Stimulated activated CD8-positive, alpha-beta memory T cell treated with anti-CD3 and anti-CD28 coated beads, Interleukin-7, amount 100 ng/mL, for 1 hour (primary cell): ENCODE measurements at places on chromosomes 5 and 9.

- DNase-seq, result no peak
These were observed 281.0 kb upstream of the TNC start for GRCh38 chr9:115398996-115399395.

DNA sequence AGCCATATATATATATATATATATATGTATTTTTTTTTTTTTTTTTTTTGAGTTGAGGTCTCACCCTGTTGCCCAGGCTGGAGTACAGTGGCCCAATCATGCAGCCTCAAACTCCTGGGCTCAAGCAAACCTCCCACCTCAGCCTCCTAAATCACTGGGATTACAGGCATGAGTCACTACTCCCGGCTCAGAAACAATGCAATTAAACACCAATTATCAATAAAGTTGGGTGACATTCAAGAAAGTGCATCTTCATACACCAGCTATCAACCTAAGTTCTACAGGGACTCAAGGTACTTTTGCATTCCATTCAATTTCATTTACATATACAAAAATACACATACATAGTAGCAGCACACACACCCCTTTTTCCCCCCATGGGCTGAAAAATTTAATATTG, 7.6 kb downstream of the FAM13B start:
- no peak for DNase-seq

- DNase-seq, result no peak
These were observed 81.2 kb upstream of the MIER3 start for GRCh38 chr5:57033103-57033502.

DNA sequence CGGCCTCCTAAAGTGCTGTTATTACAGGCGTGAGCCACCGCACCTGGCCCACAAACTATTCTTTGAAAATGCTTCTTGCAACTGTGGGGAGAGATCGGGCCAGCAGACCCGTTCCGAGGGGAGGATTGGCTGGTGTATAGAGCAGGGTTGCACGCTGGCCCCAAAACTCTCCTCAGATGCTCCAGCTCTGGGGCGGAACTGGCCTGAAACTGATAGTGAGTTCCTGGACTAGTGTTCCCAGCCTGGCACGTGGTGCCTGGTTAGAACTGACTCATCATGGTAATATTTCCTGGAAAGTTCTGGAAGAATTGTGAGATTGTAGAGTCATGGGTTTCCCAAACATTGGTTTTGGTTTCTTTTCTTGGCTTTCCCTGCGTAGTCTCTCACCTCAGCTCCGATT, 120.5 kb downstream of the FBXL7 start:
- no peak for DNase-seq

DNA sequence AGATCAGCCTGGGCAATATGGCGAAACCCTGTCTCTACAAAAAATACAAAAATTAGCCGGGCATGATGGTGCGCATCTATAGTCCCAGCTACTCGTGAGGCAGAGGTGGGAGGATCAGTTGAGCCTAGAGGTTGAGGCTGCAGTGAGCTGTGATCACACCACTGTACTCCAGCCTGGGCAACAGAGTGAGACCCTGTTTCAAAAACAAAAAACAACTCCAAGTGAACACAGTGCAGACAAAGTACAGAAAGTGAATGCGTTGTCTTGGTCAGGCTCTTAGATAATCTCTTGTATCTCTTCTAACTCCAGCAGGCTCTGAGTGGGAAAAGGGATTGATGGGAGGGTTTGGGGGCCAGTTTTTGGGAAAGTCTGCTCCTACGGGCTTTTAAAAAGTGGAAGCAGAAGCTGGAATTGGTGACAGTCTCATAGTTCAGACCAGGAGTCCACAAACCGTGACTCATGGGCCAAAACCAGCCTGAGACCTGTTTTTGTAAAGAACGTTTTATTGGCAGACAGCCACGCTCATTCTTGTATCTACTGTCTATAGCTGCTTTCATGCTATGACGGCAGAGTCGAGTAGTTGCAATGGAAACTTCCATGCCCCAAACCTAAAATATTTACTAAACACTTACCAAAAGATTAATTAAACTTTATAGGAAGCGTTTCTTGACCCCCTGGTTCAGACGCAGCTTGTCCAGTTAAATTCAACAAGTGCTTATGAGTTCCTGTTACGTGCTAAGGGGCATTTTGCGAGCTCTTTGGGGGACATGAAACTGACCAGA, 32.9 kb downstream of the NDST1 start:
- no peak for DNase-seq

- DNase-seq, result no peak
These were observed 174.1 kb downstream of the KDM4C start for GRCh38 chr9:6931913-6932312.

DNA sequence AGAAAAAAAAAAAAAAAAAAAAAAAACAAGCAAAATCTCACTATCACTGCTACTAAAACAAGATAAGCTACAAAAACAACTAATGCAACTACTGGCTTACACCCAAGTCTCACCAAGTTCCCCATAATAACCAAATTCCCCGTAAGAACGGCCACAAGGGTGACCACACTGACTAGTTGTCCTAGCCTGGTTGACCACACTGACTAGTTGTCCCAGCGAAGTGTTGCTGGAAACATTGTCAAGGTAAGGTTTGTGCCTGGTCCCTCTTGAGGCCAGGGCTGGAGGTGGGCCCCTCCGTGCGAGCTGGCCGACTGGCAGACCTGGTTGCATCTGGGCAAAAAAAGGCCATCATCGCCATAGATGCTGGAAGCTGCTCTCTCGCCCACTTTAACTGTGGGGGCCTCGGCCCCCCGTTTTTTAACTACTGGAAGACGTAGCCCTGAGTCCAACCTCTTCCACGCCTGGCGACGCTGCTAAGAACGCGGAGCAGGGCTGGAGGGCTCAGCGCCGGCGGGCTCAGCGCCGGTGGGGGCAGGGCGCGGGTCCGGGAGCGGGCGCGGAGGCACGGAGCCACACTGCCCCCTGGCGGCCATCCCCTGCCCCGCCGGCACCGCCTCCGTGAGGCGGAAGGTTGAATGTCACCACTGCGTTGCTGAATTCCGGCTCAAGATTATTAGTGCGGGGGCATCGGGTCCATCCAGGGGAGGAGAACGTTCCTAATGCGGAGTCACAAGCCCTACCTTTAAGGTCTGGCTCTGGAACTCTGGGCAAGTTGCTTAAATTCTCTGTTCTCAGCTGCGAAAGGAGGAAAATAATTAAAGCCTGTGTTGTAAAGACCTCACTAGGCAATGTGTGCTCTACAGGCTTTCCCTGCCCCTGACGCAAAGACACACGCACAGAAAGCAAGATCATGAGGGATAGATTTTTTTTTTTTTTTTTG, 84.0 kb downstream of the HSD17B3 start:
- peak; percentile 59 for DNase-seq

DNA sequence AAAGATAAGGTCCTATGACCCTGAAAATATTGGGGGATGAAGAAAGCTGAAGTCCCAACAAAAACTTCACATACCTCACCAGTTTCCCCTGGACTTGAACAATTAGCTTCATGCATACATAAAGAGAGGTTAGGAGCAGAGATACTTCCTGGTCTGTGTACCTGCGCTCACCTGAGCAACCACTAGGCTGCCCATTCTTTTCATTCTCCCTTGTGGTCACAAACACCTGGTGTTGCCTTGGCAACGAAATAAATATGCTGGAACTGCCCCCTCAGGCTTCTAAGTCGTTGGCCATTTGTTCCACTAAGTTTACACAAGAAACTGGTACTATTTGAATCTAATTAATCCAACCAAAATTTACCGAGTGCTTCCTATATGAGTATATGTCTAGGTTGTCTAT, 18.1 kb downstream of the OTP start:
- DNase-seq, result no peak

GRCh38 chr5:75507841-75508240, 3.6 kb downstream of the CERT1 start:
- DNase-seq, result no peak

DNA sequence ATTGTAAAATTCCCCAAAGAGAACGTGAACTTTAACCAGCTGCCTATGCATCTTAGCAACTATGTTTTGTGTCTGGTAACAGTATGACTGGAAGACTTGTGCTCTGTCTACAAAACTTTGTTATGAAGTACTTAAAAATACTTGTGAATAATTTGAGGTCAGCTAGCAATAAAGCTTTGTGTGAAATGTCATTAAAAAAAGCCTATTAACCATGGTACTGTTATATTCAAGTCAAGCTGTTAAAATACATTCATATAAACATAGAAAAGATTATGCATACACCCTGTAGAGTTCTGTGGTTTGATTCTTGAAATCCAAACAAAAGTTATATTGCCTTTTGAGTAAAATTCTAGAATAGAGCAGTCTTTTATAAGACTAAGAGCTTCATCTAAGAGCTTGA, 60.1 kb downstream of the VCAN start:
- DNase-seq, result no peak

GRCh38 chr9:31377358-31377757, 1007.1 kb upstream of the ACO1 start:
- DNase-seq, result no peak

DNA sequence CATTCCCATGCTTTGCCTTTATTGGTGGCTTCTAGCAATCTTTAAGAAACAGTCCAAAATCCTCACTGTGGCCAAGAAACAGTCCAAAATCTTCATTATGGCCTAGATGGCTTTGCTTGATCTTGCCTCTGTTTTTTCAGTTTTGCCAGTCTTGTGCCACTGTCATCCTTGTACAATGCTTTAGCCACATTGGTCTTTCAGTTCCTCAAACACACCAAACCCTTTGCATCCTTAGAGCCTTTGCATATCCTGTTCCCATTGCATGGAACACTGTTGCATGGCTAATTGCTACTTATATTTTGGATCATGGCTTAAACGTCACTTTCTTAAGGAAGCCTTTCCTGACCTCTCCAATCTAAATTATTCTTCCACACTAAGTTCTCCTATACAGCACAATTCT, 22.1 kb downstream of the MRRF start:
- DNase-seq, result no peak

DNA sequence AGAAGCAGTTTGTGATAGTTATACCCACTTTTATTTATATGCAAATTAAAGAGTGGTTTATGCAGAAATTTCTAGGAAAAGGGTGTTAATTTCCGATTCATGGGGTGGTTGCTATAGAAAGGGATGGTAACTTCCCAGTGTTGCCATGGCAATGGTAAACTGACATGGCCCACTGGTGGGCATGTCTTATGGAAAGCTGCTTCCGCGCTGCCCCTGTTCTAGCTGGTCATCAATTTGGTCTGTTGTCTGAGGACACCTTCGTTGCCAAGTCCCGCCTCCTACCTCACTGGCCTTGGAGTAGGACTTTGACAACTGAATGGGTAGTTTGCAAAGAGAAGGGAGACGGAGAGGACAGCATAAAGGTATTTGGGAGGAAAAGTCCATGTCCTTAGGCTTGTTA, 74.0 kb upstream of the SMIM23 start:
- DNase-seq, result no peak

GRCh38 chr5:131481569-131481968, 153.5 kb downstream of the RAPGEF6 start:
- DNase-seq, result no peak

- DNase-seq, result no peak
These were observed 64.5 kb upstream of the DAB2 start for GRCh38 chr5:39489263-39489662.

DNA sequence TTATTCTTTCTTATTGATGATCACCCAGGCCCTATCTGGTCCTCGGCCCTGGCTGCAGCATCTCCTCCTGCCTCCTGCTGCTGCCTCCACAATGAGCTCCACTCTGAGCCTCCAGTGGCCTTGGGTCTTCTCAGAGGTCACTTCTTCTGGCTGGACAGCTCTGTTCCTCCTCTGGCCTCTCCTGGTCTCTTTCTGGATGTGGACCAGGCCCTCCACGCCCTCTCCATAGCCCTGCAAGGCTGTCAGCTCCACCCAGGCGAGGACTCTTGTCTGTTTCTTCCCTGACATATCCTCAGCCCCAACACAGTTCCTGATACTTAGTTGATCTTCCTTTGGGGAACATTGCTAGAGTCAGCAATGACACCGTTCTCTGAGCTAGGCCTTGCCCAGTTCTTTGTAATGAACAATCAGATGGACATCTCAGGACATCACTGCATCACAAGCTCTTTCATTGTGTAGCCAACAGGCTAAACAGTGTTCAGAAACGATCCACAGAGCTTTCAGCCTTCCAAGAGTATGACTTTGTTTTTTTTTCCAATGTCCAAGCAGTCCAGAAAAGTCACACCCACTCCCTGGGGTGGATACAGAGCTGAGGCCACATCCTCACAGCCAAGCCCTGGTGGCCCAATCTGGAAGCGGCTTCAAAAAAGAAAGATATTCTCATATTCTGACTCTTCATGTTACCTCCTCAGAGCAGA, 62.5 kb upstream of the DNAH5 start:
- DNase-seq, result no peak

- DNase-seq, result no peak
These were observed 32.8 kb upstream of the TGFBI start for GRCh38 chr5:135995976-135996375.

DNA sequence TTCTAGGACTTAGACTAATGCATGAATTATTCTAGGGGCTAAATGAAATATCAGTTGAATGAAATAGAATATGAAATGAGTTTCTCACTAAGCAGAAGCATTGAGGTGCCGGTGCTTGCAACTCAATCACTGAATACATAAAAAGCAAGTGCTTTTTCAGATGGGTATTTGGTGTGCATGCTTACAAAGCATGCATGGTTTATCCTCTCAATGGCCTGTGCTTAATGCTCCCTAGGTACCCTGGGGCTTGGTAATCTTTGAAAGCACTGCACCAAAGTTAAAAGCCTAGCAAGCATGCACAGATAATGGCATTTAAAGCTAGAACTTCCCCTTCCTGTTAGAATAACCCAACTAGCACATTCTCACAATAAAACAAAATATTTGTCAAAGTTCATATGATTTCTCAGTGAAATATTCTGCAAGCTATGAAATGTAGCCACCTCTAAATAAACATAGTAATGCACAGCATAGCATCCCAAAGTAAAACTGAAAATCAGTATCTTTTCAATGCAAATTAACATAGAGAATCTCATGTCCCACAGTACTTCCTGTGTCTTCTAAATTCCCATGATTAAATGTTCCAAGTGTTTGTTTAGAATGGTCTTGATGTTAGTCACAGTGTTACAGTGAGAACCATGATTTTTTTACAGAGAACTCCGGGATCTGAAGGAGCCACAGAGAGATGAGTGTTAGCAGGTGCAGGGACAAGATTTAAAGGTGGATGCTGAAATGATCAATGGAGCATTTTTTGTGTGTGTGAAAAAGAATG, 143.4 kb upstream of the CDH6 start:
- no peak for DNase-seq

GRCh38 chr5:16542236-16542635, 74.6 kb downstream of the RETREG1 start:
- no peak for DNase-seq

GRCh38 chr5:76790632-76791290, 28.1 kb upstream of the F2RL1 start:
- no peak for DNase-seq

- no peak for DNase-seq
These were observed 15.8 kb upstream of the FABP6 start for GRCh38 chr5:160213537-160213936.

DNA sequence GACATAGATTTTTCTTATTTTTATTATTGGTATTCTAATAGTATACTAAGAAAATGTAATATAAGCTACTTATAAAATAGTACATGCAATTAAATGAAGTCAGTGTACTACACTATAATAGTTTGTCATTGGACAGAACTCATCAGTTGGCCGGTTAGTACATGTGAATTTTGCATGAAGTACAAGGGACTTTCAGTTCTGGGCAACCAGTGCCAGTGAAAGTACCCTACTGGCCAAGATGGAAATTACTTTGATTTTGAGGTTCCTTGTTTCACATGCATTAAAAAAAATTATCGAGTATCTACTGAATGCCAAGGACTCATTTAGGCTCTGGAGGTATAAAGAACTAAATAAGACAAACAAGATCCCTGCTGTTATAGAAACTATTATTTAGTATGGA, 213.4 kb upstream of the ELL2 start:
- DNase-seq, result no peak

GRCh38 chr9:27799326-27799725, 226.0 kb upstream of the C9orf72 start:
- no peak for DNase-seq

GRCh38 chr9:14660721-14661120, 32.5 kb downstream of the ZDHHC21 start:
- DNase-seq, result no peak
